ENCODE measurements at places on chromosomes 1 and 21.

GRCh38 chr21:27300770-27301169 is 333.9 kb upstream of the ADAMTS5 start:
- DNase-seq: no peak

DNA sequence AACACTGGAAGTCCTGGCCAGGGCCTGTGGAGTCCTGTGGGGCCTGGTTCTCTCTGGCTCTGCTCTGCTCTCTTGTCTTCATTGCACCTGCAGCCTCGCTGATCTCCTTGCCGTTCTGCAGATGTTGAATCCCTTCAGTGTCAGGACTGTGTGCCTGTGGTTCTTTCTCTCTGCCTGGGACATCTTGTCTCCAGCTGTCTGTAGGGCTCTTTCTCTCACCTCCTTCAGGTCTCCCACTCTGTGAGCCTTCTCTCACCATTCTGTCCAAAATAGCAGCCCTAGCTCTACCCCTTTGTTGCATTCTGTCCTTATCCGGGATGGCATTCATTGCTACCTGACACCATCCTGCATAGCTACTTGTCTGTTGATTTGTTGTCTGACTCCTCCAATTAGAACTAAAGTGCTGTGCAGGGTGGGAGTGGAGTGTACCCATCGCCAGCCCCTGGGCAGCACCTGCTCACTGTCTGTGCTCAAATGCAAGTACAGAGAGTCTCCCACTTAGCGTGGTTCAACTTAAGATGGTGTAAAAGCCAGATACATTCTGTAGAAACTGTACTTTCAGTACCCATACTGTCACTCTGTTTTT is 8.9 kb downstream of the PGBD2 start:
- DNase-seq: peak; percentile 52

DNA sequence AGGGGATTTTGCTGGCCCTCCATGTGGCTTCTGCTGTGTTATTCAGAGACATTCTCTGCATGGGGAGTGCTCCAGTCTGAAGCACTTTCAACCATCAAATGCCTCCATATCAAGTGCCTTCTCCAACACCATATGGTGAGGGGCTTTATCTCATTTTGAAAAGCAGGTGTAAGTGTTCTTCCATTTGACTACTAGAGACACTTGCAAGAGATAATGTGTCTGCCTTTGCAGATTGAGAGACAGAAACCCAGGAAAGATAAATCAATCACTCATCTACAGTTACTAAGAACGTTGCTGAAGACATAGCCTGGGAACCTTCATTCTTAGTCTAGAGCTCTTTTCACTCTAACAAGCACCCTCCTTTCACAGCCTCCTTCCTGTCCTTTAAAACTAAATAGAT is 29.5 kb upstream of the REG4 start:
- DNase-seq: no peak

GRCh38 chr1:179831852-179832699 is 45.5 kb downstream of the TOR1AIP2 start:
- DNase-seq: no peak

GRCh38 chr21:25054689-25055088 is 552.6 kb downstream of the MRPL39 start:
- no peak for DNase-seq

DNA sequence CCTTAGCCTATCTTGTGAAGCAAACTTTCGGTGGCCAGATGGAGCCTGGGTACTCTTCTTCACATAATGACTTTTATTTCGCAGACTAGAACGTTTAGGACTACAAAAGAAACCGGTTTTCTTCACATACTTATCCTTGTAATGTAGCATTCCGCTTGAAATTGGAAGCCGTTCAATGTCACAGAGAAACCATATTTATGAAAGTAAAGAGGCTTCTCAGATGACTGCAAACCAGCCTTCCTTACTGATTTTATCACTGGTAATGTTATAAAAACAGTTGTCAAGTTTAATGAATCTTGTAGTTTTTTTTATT is 94.1 kb downstream of the PPIAL4G start:
- no peak for DNase-seq

GRCh38 chr1:229058729-229059128 is 212.2 kb upstream of the RAB4A start:
- DNase-seq: peak; percentile 68

GRCh38 chr1:110648417-110648816 is 26.3 kb downstream of the KCNA3 start:
- DNase-seq: no peak

- DNase-seq: no peak
Measured at GRCh38 chr1:156911577-156912298, 8.7 kb upstream of the LRRC71 start.

DNA sequence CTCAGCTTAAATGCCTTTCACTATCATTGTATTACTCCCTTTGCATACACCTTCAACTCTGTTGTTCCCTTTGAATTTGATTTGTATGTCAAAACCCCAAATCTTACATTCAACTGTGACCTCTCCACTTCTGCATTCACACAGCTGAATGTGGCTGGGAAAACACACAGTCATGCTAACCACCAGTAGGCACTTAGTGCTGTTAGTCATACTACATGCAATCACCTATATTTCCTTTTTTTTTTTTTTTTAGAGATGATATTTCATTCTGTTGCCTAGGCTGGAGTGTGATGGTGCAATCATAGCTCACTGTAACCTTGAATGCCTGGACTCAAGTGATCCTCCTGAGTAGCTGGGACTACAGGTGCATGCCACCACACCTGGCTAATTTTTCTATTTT is 16.2 kb downstream of the BTBD8 start:
- DNase-seq: no peak

GRCh38 chr1:61083013-61083806 is 849 bp downstream of the NFIA start:
- no peak for DNase-seq

DNA sequence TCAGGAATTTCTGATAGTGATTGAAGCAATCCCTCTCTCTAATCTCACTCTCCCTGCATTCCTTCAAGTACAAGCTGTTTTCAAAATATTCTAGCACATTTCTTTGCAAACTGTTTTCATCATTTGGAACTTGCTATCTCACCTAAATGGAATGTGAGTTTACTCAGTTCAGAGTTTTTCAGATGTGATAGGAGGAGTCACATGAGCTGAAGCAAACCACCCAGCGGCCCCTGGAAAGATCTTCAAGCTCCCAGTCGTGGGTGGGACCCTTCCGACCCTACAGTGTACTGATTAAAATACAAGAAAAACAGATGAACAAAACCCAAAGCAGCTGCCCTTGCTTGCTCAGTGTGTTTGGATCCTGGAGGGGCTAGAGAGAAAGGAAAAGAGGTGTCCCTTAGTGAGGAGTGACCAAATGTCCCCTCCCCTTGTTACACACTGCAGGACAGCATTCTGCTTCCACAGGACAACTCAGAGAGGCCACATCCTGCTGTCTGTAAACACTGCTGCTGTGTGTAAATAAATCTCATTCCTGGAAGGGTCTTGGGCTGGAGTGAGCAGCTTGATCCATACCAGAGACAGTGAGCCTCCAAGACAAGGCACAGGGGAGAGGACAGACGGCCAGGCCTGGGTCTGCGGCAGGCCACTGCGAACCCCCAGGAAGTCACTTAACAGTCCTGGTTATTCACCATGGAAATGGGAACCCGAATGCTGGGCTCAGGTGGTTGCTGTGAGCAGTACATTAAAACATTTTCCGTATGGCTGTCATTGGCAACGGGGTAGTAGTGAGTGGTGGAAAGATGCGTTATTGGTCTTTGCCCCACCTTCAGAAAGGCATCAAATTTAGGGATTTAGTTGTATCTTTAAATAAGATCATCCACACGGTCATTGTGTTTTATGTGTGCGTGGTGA is 229.2 kb downstream of the RHOU start:
- no peak for DNase-seq

DNA sequence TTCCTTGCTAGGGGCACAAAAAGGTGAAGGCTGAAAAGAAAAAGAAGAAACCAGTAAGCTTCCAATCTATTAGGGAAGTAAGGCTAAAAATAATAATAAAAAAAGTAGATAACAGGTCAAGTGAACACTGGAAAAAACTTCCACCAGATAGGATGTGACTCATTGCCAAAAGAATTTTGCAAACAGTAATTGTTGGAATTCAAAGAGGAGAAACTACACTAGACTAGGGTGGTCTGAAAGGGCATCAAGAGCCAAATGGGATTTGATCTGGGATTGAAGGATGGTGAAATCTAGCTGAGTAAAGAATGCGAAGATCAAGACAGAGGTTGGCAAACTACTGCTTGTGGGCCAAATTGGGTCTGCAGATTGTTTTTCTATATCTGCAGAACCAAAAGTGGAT is 6.0 kb upstream of the ST6GALNAC3 start:
- no peak for DNase-seq

DNA sequence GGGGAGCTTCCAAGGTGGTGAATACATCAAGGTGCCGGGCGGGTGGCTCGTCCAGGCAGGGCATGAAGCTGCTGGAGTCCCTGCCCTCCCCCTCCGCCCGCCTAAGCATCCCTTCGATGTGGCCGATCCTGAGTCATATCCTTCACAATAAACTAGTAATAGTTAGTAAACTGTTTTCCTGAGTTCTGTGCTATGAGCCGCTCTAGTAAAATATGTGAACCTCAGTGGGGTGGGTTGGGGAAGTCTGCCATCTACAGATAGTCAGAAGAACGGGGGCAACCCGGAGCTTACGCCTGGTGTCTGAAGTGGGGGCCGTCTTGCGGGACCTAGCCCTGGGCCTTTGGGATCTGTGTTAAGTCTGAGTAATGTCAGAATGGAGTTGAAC is 21.6 kb downstream of the C2CD2 start:
- DNase-seq: no peak

Measured in NCI-H2107 (cell line).